ENCODE measurements at places on chromosomes 6 and 20.

DNA sequence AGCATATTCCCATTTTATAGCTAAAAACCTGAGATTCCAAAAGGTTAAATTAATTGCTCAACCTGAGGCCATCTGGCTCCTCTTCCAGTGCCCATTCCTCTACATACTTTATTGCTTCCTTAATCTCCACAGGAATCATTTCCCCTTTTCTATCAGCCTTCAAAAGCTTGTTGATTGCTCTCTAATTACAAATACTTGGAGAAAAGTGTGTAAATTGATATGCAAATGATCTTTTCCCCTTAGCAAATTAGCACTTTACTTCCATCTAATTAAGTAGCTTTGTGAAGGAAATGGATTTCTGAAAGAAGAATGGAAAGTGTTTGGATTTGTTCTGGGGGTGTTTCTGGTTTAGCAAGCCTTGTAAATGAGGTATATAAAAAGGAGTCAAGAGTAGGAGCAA lies 323.3 kb downstream of the GRIK2 start:
- no peak for DNase-seq

- no peak for DNase-seq
Observed at GRCh38 chr6:169420912-169421543, 167.4 kb upstream of the THBS2 start.

- DNase-seq: no peak
Observed at GRCh38 chr20:10111139-10111958, 76.6 kb downstream of the ANKEF1 start.

GRCh38 chr6:36487698-36488097 lies 44.9 kb downstream of the KCTD20 start:
- DNase-seq: no peak

DNA sequence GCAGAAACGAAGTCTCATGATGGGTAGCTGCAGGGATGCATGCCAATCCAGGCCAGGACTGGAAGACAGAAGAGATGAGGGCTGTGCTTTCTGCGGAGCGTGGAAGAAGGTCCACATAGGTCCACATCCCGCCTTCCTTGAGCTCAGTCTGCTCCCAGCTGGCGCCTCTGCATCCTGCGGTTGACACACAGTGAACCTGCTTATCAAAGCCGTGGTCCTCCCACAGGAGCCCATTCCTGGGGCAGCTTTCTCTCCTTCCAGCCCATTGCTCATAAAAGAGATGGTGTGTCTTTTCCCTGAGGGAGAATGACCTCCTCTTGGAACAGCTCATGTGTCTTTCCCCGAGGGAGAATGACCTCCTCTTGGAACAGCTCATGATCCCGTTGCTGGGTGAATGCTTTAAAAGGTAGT lies 225.4 kb downstream of the CDH4 start:
- DNase-seq: no peak

- DNase-seq: no peak
Observed at GRCh38 chr6:65186826-65187225, 520.2 kb downstream of the EYS start.

- DNase-seq: no peak
Observed at GRCh38 chr20:10898552-10898951, 224.8 kb upstream of the JAG1 start.

DNA sequence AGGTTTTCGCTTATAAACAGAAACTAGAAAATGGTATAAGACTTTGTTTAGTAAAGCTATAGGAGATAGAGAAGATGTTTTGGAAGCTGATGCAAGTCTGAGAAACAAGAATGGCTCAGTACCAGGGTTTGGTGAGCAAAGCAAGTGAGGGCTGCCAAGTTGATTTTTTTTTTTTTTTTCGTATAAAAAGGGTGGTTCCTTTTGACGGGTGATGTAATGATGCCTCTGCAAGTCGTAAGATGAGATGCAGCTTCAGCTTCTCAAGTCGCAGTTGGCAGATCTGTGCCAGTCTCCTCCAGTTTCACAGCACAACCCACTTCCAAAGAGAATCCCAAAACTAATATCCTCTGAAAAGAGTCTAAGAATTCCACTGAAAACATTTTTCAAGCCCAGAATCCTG lies 252.8 kb upstream of the CDH4 start:
- DNase-seq: no peak

GRCh38 chr6:53112404-53112803 lies 36.2 kb downstream of the GCM1 start:
- DNase-seq: no peak

DNA sequence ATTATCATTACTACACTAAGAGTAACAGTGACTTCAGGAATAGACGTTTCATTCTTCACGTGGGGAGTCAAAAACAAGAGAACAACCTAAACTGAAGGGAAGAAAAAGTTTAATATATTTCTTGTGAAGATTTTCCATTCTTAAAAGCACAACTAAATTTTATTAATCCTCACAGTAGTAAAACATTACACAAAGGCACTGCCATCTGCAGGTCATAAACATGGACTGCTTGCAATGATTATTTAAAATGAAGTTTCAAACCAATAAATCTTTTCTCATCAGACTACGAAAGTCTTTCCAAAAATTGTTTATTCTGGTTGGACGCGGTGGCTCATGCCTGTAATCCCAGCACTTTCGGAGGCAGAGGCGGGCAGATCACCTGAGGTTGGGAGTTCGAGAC lies 2.6 kb downstream of the NCOA5 start:
- DNase-seq: no peak

DNA sequence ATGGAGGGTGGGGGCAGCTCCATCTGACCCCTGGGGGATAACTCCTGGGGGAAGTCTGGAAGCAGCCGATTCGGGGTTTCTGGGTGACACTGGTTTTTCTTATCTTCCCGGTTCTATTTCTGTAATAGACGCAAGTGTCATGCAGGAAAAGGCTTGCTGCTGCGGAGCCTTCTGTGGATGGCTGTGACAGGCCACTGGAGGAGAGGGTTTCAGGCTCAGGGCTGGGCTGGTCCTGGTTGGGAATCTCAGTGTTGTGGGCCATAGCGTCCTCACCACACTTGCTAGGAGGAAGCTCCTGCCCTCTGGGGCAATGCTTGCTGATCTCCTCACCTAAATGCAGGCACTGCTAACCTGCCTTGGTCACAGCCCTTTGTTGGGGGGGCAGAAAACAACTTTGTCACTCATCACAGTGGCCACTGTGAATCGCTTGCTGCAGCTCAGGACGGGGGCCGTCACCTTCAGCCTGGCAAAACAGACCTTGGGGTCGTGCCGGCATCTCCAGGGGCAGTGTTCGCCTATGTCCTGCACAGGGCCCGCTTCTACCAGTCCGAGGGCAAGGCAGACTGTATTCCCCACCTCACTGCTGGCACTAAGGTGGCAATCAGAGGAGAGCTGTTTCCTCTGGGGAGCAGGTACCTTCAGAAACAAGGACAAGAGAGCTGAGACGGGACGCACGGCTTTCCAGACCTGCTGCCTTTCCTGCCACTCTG lies 4.4 kb upstream of the TUBB1 start:
- DNase-seq: no peak

GRCh38 chr6:38997128-38997761 lies 51.3 kb upstream of the GLP1R start:
- DNase-seq: no peak

DNA sequence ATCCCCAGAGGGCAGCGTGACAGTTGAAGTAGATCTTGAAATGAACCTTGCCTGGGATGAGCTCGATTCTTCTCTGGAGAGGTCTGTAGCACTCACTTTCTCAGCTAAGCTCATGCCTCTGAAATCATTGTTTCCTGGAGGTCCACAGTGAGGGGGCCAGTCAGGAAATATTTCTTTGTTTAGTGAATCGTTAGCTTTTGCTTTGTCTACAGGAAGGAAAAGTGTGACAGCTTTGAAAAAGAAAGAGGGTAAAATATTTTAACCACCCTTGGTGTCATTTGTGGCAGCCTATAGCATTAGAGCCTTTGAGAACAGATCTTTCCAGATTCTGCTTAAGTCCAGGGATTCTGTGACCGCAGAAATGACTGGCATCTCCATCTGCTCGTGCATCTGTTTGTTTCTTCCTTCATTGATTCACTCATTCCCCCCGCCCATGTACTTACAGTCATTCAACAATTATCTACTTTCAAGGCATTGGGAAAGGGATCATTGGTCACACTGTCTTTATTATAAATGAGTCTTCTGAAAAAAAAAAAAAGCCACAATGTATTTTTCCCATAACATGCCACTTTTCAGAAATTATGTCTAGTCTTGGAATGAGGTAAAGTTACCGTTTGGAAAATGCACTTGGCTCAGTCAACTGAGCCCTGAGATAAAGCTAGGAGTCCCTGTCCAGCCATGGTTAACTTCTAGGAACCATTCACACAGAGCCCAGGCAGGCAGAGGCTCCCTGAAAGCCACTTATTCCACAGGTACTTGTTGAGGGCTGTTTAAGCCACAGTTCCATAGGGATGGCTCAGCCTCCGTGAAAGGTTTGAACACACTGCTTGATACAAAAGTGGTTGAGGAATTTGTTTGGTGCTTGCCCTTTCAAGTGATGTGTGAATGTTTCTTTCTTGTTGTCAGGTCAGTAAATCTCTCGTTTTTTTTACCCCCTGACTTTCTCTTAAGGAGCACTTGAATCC lies 86.0 kb downstream of the TIAM2 start:
- DNase-seq: no peak

- DNase-seq: no peak
Observed at GRCh38 chr20:62723351-62723750, 14.7 kb downstream of the NTSR1 start.

- DNase-seq: no peak
Observed at GRCh38 chr20:24316731-24317130, 152.7 kb upstream of the SYNDIG1 start.

GRCh38 chr6:54719131-54719530 lies 127.4 kb upstream of the FAM83B start:
- DNase-seq: no peak

DNA sequence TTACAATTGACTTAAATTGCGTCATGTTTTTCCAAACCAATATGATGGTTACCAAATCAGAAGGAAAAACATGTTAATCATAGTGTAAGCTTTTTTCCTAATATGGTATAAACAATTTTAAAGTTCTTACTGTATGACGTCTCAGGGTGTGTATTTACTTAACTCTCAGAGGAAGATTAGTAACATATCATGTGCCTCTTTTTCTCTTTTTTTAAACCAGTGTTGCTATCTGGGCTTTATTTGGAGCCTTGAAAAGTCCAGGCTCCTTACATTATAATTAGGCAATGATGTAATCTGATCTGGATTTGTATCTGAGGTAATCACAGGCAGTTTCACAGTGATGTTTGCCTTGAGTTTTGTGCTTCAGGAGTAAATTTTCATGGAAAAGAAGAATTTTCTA lies 20.4 kb upstream of the RAB23 start:
- DNase-seq: no peak

All from GM13976 (cell line).